ENCODE measurements at places on chromosomes 7 and 10.

DNA sequence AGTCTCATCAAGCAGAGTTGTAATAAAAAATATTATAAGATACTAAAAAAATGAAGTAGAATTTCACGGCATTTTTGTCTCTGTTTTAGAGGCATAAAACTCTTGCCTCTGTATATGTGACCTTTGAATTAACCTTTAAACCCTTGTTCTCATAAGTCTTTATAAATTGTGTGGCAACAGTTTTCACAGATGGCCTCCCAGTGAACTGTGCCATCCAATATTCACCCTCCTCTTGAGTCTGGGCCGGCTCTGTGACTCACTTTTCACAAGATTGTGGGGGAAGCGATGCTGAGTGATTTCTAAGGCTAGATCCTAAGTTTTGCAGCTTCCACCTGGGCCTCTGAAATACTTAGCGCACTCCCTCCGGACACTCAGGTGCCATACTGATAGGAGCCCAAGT, 4.6 kb upstream of the USP6NL start:
- DNase-seq: no peak

- DNase-seq: no peak
Measured at GRCh38 chr10:80522756-80523363, 14.8 kb upstream of the SH2D4B start.

DNA sequence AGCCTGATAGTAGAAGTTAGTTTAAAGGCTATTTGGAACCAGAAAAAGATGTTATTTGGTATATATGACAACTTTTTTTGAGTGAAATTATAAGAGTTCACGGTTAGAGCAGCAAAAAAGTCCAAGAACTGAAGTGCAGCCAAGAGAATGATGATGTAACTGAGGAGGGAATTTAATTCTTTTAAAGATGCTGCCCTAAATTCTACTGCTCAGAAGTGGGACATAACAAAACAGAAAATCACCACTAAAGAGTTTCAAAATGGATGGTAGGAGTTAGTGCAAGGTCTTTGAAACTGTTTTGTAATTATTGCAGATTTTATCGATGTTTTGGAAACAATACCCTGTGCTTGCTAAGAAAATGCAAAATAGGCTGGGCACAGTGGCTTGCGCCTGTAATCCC, 6.5 kb downstream of the SAMD8 start:
- no peak for DNase-seq

DNA sequence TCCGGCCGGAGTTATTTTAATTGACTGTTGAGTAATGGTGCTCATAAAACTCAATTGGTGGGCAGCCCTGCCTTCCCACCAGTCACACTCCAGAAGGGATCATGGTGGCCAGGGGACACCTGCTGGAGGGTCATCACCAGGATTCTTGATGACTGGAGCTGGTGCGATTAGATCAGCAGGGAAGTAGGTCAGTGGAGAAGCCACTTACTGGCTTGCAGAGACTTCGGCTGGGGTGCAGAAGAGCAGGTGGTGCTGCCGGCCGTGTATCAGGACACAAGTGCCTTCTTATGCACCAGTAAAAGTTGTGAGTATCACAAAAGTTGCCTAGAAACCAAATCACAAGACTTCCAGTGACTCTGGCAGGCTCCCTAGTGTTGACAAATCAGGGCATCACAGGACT, 82.6 kb upstream of the CHCHD3 start:
- DNase-seq: no peak

DNA sequence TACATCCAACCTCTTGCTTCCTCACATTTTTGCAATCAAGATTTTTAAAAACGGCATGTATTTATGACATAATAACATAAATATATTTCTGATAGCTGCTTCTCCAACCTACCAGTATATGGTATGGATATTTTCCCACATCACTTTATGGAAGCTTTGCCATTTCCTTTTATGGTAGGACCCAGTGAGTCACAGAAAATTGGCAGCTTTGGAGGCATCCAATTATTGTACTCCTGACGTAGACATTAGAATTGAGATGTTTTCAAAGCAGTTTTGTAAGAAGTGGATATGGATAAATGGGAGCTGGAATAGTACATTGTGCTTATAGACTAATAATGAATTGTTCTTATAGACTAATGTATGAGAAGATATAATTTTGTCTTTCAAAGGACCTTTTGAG, 23.8 kb upstream of the BICC1 start:
- no peak for DNase-seq

DNA sequence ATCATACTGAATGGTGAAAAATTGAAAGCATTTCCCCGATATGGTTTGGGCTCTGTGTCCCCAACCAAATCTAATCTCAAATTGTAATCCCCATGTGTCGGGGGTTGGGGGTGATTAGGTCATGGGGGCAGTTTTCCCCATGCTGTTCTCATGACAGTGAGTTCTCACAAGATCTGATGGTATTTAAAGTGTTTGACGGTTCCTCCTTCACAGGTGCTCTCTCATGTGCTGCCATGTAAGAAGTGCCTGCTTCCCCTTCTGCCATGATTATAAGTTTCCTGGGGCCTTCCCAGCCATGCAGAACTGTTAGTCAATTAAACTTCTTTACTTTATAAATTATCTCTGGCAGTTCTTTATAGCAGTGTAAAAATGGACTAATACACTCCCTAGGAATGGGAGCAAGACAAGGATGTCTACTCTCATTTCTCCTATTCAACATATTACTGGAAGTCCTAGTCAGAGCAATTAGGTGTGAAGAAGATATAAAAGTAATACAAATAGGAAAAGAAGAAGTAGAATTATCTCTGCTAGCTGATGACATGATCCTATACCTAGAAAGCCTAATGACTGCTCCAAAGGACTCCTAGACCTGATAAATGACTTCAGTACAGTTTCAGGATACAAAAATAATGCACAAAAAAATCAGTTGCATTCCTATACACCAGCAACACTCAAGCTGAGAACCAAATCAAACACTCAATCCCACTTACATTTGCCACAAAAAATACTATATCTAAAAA, 260.6 kb downstream of the RNLS start:
- no peak for DNase-seq

GRCh38 chr10:22086730-22087401, 83.3 kb upstream of the DNAJC1 start:
- DNase-seq: peak; percentile 77

- no peak for DNase-seq
Measured at GRCh38 chr10:75414527-75414926, 13.0 kb upstream of the ZNF503 start.

DNA sequence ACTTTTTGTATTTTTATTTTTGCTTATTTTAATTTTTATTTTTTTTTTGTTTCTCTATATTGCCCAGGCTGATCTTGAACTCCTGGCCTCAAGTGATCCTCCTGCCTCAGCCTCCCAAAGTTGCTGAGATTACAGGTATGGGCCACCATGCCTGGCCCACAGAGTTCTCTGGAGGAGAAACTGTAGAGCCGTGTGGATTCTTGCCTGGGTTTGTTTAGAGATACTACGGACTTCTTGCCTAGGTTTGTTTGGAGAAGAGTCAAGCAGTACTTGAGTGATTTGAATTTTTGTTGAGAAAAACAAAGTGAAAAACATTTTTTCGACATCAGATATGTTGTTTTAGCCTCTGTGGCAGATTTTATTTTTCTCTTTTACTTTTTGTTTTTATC, 99.0 kb downstream of the CAMK1D start:
- no peak for DNase-seq

DNA sequence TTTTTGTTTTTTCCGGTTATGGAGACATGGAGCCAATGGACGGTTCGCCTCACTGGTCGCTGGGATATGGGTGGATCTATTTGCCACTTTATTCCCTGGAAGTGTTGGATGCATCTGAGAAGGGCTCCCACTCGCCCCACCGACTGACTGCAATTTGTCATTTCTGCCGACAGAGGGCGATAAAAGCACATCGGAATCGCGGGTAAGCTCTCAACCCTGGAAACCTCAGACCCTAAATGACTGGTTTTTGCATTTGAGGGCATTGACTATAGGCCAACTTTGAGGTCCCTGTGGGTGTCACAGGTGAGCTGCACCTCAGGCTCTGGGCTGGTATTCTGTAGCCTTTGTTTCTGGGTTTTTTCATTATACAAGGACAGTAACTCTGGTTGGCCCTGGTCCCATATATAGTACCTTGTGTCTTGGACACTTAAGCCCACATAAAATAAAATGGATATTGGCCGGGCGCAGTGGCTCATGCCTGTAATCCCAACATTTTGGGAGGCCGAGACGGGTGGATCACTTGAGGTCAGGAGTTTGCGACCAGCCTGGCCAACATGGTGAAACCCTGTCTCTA, 11.9 kb upstream of the OPALIN start:
- peak; percentile 84 for DNase-seq

GRCh38 chr7:5388905-5389433, 34.7 kb downstream of the TNRC18 start:
- no peak for DNase-seq

GRCh38 chr10:100827819-100828737, 82.7 kb downstream of the PAX2 start:
- peak; percentile 80 for DNase-seq

Measured in eye (tissue), 1 donor.